Central memory CD4-positive, alpha-beta T cell (primary cell): ENCODE measurements at places on chromosomes 11 and 22.

GRCh38 chr11:17859552-17859951, 125.0 kb downstream of the KCNC1 start:
- no peak for DNase-seq

DNA sequence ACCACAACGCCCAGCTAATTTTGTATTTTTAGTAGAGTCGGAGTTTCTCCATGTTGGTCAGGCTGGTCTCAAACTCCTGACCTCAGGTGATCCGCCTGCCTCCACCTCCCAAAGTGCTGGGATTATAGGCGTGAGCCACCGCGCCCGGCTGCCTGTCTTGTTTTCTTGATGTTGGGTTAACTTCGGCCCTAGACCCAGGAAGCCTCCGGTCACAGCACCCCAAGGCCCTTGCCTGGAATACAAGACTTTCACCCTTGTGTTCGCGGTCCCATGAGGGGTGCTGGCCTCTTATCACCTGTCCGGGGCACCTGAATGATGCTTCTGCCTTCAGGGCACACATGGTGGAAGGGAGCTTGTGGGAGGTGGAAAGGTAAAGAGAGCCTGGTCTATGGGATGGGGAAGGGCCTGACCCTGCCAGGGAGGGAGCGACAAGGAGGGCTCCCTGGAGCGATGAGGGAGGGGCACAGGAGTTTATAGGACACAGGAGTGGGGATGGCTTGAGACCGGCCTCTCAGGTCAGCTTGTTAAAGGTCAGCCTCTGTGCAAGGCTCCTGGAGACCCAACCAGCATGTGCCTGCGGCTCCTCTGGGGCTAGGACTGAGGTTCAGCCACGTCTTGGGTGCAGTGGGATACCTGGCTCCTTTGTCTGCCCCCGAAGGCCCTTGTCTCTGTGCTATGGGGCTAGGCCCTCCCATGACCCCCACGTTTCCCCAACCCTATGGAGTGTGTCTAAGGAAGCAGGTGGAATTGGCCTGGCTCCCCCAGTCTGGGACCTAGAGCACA, 34.7 kb upstream of the GRAMD4 start:
- DNase-seq: no peak

DNA sequence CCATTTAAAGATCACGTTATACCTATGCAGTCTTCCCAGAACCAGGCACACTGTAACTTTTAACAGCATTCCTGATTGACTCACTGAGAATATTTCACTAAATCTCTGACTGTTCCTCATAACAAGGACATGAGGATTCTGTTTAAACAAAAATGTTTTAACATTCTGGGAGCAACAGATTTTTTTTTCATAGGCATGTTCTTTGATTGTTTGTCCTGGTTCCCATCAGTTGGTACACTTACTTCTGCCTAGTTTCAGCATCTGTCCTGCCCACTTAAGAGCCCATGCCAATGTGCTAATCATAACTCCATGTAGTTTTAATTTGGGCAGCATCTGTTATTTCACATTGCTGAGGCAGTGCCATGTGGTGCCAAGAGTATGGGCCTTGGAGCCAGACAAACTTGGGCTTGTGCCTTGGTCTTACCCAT, 138.5 kb upstream of the CTSC start:
- DNase-seq: no peak

DNA sequence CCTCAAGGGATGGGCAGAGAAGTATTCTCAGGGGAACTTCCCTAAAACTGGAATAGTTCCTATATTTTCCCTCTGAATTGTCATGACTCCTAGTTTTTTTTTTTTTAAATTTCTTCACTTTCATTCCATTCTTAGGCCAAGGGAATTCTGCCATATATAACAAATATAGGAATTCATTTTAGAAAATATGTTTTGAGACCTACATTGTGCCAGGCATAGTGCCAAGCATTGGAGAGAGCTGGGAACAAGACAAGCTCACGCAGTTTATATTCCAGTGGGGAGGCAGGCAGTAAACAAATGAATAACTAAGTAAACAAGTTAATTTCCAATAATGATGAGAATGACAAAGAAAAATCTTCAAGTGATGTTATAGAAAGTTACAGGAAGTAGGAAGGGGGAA, 2.6 kb upstream of the NPTXR start:
- no peak for DNase-seq

DNA sequence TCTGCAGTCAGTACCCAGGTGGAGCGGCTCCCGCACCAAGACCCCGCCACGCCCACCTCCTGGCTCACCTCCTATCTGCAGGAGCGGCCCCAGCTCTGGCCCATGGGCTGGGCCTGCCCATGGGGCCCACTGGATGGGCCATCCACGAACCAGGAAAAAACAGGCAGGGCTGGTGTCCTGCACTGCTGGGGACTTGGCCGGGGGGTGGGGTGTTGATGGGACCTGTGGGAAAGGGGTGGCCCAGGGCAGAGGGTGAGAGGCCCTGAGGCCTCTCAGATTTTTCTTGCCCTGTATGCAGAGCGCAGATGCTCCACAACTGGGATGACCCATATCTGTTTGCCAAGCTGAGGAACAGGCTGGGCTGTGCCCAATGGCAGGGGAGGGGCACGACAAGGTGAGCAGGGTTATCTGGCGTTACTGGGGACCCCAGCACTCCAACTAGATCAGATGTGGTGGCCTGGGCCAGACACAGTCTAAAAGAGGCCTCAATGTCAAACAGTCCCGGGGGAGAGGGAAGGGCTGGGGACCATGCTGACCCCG, 2.7 kb upstream of the PIM3 start:
- DNase-seq: no peak

- DNase-seq: no peak
Observed at GRCh38 chr11:125305345-125305744, 140.8 kb downstream of the PKNOX2 start.

DNA sequence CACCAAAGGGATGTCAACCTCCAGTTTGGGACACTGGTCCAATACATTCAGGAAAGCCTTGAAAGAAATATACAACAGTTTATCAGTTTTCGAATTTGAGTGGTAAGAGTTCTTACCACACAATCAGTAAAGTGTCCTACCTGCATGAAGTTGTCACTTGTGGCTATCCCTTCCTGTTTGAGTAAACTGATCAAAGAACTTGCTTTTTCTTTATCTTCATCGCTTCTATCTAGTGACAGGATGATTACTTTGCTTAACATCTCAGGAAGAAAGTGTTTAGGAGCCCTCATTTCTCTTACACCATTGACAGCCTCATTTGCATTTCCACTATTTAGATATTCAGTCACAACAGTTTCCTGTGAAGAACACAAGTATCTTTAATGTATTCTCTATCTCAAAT, 8.4 kb downstream of the EIF4G2 start:
- no peak for DNase-seq

DNA sequence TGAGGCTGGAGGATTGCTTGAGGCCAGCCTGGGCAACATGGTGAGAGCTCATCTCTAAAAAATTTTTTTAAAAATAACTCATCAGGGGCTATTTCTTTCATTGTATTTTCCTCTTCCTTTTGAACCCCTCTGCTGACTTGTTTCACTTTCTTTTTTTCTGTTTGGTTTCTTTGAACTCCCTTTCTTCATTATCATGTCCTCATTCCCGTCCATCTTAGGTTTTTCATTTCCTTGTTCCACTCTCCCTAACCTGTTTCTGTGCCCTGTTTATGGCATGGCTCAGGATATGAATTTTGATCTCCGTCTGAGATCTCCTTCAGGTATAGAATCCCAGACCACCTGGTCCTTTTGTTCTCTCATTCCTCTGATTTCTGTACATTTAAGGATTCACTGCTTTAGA, 12.5 kb downstream of the MARK2 start:
- no peak for DNase-seq

DNA sequence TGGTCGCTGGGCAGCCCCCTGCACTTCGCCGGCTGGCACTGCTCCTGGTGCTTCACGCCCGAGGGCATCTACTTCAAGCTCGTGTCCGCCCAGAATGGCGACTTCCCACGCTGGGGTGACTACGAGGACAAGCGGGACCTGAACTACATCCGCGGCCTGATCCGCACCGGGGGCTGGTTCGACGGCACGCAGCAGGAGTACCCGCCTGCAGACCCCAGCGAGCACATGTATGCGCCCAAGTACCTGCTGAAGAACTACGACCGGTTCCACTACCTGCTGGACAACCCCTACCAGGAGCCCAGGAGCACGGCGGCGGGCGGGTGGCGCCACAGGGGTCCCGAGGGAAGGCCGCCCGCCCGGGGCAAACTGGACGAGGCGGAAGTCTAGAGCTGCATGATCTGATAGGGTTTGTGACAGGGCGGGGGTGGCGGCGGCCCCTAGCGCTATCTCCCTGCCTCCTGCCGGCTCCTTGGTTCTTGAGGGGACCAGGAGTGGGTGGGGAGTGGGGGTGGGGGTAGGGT, 13.5 kb upstream of the MIEF1 start:
- no peak for DNase-seq

DNA sequence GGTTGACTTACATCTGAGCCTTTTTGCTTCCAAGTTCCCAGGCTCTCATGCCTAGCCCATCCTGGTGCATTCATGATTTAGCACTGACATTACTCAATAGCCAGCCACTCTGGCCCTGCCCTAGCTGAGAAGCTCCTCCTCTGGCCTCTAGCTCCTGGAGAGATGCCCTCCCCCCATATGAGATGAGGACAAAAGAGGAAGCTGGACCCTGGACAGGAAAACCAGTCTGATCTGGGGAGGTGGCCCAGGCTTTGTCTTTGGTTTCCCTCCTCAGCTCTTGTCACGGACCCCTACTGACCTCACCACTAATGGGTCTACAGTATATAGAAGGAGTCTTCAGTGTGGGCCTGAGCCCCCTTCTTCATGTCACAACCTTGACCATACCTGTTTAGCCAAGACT, 3.0 kb downstream of the RHOG start:
- no peak for DNase-seq

DNA sequence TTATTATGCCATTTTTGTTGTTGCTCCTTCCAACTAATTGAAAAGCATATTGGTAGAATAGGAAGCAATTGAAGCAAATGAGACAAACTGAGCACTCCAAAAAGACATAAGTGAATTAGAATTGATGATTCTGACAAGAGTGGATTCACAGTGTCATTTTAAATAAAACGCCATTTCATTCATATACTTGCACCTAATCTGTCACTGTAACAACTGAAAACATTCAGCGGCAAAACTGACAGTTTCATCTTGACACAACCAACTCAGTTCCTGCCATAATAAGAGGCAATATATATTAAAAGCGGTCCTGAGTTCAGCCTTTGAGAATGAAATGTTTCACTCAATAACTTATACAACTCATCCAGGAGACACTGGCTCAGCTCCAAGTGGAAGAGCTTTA, 306.8 kb downstream of the CNTN5 start:
- no peak for DNase-seq

DNA sequence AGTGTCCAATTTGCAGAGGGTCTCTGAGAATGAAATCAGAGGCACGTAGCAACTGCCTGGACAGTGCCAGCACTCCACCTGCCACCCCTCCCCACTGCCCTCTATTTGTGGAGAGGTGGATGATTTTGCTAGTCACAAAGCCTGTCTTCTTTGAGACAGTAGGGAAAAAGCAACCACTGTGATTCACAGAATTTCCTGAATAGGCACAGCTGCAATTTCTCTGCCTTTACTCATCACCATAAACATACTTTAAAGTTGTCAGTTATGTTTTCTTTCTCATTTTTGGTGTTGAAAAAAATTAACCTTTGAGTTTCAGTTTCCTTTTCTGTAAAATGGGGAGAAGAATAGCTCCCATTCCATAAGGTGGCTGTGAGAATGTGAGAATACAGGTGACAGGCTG, 134.3 kb downstream of the TEAD1 start:
- DNase-seq: no peak

DNA sequence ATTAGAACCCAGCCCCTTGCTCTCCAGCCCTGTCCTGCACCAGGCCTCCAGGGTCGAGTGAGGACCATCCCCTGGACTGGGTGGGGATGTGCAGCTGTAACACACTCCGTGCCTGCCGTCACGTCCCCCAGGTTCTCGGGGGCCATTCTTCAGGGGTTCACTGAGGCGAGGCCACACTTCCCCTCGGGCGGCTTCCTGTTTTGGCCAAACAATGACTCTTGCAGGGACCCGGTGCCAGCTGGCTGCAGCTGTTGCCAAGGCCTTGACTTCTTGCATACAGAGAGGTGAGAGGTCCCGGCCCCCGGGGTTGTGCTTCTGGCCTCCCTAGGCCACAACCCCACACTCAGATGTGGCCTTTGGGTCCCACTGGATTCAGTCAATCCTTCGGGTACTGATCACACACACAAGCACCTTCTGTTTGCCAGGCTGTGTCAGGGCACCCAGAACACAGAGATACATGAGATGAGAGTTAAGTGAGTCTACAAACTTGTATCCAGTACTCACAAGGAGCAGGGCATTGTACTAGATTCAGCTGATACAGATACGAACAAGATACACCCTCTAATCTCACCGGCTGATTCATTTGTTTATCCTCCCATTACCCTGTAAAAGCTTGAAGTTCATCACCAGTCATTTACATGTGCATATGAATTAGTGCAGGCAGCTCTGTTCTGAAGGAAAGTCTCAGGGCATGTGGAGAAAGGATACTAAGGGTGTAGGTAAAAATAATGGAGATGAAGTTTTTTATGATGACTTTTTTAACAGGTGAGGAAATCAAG, 32.9 kb downstream of the LRRC32 start:
- no peak for DNase-seq

DNA sequence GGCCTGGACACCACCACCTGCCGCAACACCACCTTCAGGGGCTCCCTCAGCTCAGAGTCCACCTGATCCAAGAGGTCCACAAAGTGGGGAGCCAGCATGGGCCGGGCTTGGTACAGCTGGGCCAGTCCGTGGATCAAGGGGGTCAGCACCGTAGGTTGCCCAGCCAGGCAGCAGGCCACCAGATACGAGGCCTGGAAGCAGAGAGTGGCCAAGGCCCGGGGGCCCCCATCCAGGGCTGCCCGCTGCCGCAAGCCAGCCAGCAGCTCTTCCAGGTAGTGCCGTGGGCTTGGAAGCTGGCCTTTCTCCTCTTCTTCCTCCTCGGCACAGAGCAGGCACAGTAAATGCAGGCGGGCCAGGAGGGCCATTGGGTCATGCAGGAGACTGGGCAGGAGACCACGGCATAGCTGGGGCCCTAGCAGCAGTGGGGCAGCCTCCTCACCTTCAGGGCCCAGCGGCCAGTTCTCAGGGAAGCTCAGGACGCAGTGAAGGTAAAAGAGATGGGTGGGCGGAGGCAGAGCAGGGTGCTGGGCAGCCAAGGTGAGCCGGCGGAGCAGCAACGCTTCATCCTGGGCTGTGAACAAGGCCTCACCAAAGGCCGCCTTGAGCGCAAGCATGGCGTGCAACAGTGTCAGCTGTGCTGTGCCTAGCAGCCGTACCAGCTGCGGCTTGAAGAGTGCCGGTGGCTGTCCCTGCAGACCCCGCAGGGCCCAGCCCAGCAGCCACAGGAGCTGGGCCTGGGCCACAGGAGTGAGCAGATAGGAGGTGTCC, 1.7 kb downstream of the AP5B1 start:
- no peak for DNase-seq
